IMR-90 (cell line): ENCODE measurements at places on chromosomes 16 and 17. TPM values are rescaled to one million over a fixed set of nuclear protein-coding genes. Genes with fewer than 3 reads are reported as not detected.

The CAPNS2 gene
- 0.56 and 0.72 TPM in 2 replicates for total RNA-seq

The SLC16A5 gene
- total RNA-seq, result 1.1 and 1.8 TPM in 2 replicates

The CCL14 gene
- not detected in 2 replicates for total RNA-seq

The ZFP3 gene
- total RNA-seq, result 0.54 and 0.83 TPM in 2 replicates

The DOC2B gene
- not detected in 2 replicates for total RNA-seq

The TM4SF5 gene
- not detected in 2 replicates for total RNA-seq

The CDH15 gene
- 0.18 and 0.28 TPM in 2 replicates for total RNA-seq

The CCDC43 gene
- total RNA-seq, result 20.8 and 46.4 TPM in 2 replicates

The KATNIP gene
- total RNA-seq, result 16.7 and 18.9 TPM in 2 replicates

The CDRT15L2 gene
- not detected in 2 replicates for total RNA-seq

The ITGB4 gene
- total RNA-seq, result under 0.01 TPM in 1 of 2 replicates, not detected in the other

The UBE2O gene
- total RNA-seq, result 17.6 and 20.0 TPM in 2 replicates

The KRTAP3-2 gene
- not detected in 2 replicates for total RNA-seq

The KRT25 gene
- not detected in 2 replicates for total RNA-seq

The ASPHD1 gene
- 4.1 and 4.2 TPM in 2 replicates for total RNA-seq

The CSH2 gene
- total RNA-seq, result not detected in 2 replicates

The KRTAP4-3 gene
- not detected in 2 replicates for total RNA-seq

The NAGS gene
- total RNA-seq, result 0.28 and 0.54 TPM in 2 replicates

The REXO5 gene
- total RNA-seq, result 6.1 and 7.0 TPM in 2 replicates

The CCL16 gene
- total RNA-seq, result not detected in 2 replicates

The KIF18B gene
- total RNA-seq, result 1.3 and 2.5 TPM in 2 replicates

The TP53TG3 gene
- total RNA-seq, result not detected in 2 replicates

The ACSM5 gene
- total RNA-seq, result not detected in 2 replicates

The TMEM238L gene
- total RNA-seq, result not detected in 2 replicates

The PPP1R27 gene
- total RNA-seq, result not detected in 2 replicates

The CCL3 gene
- not detected in 2 replicates for total RNA-seq

The LGALS9B gene
- total RNA-seq, result not detected in 2 replicates

The DNAH17 gene
- not detected in 2 replicates for total RNA-seq

The IL34 gene
- total RNA-seq, result 1.1 and 1.3 TPM in 2 replicates

The DNAI2 gene
- not detected in 2 replicates for total RNA-seq

The SF3B3 gene
- total RNA-seq, result 97.9 and 112 TPM in 2 replicates

The TBC1D3K gene
- total RNA-seq, result not detected in 2 replicates

The CBX2 gene
- 2.0 and 2.2 TPM in 2 replicates for total RNA-seq

The AOC2 gene
- 0.28 and 0.36 TPM in 2 replicates for total RNA-seq

The MYH2 gene
- total RNA-seq, result not detected in 2 replicates

The RND2 gene
- 1.1 TPM in 2 replicates for total RNA-seq

The SYT17 gene
- not detected in 2 replicates for total RNA-seq

The CDH11 gene
- total RNA-seq, result 395 and 601 TPM in 2 replicates

The PRSS22 gene
- not detected in 2 replicates for total RNA-seq

The SULT1A2 gene
- not detected in 2 replicates for total RNA-seq

The CLEC18A gene
- under 0.01 TPM in 1 of 2 replicates, not detected in the other for total RNA-seq

The KCNH6 gene
- total RNA-seq, result 0.18 and 0.28 TPM in 2 replicates

The FBXL16 gene
- 0.18 and 0.56 TPM in 2 replicates for total RNA-seq

The ZSCAN10 gene
- not detected in 2 replicates for total RNA-seq

The KCNAB3 gene
- total RNA-seq, result 0.36 and 0.56 TPM in 2 replicates

The UBE2I gene
- 30.8 and 45.0 TPM in 2 replicates for total RNA-seq

The STXBP4 gene
- 20.4 and 31.4 TPM in 2 replicates for total RNA-seq

The SNX20 gene
- not detected in 2 replicates for total RNA-seq

The INO80E gene
- total RNA-seq, result 42.1 and 42.8 TPM in 2 replicates

The RPH3AL gene
- 0.83 and 1.8 TPM in 2 replicates for total RNA-seq

The COX10 gene
- 10.3 and 16.1 TPM in 2 replicates for total RNA-seq

The KCNJ12 gene
- under 0.01 and 0.28 TPM in 2 replicates for total RNA-seq

The TP53TG3B gene
- total RNA-seq, result not detected in 2 replicates

The PIK3R6 gene
- not detected in 2 replicates for total RNA-seq

The RNF227 gene
- total RNA-seq, result 1.3 and 1.4 TPM in 2 replicates
